Right renal cortex interstitium (tissue), 3 donors: ENCODE measurements at places on chromosomes 16 and 17.
A peak's percentile ranks its signal among the peaks of the same experiment; 100 is the strongest.

GRCh38 chr16:30619202-30619601 is 9.0 kb upstream of the ZNF689 start:
- no peak for DNase-seq

DNA sequence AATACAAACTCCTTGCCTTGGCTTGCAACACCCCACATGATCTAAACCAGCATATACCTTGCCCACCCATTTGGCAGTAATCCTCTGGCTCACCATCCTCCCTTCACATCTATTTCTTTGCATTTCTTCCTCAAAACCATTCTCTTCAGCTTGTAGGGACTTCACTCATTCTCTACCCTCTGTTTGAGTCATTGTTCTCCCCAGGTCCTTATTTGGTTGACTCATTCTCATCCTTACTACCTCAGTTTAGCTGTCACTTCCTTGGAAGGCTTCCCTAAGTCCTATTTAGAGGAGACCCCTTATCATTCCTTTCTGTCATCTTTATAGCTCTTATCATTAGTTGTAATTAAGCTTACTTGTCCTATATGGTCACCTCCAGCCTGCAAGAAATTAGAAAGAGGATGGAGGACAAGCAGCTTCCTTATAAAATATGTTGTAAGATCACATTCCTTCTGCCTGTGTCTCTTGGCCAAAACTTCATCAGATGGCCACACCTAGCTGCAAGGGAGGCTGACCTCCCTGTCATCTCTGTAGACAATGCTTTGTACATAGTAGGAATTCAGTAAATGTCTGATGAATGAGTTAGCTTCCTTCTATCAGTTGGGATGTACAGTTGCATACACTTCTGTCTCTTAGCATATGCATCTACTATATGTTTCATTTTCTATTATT is 1.7 kb downstream of the TTC19 start:
- DNase-seq: no peak

DNA sequence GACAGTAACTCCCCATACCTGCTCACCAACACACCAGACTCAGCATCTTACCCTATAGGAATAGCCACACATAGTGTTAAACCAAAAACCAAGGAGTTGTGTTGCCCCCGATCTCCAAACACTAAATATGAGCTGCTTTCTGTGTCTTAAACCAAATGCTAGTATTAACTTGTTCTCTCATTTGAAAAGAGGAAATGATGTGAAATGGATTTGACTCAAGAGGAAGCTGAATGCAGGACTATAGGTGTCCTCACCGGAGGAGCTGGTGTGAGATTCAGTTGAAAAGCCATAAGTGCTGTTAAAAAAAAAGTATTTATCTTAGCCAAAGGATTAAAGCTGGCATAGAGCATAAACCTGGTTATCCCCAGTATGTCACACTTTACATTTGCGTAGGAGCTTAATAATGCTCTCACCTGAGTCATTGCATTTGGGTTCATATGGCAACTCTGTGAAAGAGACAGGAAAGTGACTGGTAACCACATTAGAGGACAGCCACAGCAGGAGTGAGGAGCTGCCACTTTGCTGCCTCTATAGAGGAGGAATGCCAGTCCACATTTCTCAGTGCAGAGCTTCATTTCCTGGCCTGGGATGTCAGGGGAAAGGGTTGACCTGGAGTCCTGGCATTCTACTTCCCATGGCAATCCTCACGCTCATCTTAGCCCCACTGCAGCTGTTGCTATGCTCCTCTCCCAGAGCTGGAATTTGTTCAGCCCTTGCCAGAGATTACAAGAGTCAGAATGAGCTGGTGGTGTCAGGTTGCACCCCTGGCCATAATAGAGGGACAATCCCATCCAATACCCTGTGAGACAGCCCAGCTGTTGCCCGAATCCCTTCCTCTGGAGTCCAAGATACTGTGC is 143.3 kb upstream of the ANKFN1 start:
- peak; percentile 36 for DNase-seq

GRCh38 chr17:31309556-31309955 is 4.3 kb downstream of the EVI2B start:
- DNase-seq: no peak

- DNase-seq: no peak
These were observed 25.1 kb upstream of the ADGRG1 start for GRCh38 chr16:57603115-57604024.

DNA sequence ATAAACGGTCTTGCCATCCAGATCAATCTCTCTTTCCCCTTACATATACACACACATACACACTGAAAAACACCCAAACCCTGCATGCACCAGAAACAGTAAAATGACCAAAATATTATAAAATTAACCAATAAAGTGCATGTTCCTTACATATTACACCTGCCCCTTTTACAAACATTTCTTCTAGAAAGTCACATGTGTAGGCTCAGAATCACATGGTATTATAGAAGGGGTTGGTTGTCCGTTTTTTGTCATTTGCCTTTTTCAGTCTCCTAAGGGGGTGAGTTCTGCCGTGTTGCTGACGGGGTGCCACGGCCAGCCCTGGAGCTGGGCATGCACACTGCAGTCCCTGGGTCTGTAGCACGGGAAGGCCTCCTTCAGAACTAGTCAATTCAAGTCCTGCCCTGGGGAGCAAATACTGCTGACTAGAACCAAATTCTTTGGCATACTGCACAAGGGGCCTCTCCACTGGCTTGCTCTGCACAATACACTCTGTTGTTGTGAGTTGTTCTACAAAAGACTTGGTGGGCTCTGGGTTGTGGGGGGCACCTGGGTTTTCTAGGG is 8.0 kb upstream of the CORO6 start:
- no peak for DNase-seq

DNA sequence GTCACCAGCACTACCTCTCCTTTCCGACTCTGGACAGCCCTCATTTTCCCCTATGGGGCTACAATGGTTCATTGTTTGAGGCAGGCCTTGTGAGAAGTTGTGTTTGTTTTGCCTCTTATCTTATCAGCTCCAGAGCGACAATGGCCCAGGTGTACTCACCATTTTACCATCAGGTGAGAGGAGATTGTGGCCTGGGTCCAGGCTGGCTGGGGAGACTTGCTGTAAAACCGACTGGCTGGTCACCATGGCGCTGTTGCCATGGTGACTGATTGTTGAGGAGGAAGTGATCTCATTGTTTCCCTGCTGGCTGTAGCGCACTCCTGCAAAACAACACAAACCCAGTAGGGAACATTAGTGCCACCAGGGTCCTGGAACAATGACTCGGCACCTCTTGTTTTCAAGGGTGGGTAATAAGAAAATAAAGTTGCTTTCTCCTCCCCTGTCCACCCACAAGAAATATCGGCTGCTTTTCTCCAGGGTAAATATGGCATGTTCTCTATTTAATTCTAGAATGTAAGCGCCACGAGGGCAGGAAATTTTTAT is 34.4 kb downstream of the HNF1B start:
- no peak for DNase-seq

DNA sequence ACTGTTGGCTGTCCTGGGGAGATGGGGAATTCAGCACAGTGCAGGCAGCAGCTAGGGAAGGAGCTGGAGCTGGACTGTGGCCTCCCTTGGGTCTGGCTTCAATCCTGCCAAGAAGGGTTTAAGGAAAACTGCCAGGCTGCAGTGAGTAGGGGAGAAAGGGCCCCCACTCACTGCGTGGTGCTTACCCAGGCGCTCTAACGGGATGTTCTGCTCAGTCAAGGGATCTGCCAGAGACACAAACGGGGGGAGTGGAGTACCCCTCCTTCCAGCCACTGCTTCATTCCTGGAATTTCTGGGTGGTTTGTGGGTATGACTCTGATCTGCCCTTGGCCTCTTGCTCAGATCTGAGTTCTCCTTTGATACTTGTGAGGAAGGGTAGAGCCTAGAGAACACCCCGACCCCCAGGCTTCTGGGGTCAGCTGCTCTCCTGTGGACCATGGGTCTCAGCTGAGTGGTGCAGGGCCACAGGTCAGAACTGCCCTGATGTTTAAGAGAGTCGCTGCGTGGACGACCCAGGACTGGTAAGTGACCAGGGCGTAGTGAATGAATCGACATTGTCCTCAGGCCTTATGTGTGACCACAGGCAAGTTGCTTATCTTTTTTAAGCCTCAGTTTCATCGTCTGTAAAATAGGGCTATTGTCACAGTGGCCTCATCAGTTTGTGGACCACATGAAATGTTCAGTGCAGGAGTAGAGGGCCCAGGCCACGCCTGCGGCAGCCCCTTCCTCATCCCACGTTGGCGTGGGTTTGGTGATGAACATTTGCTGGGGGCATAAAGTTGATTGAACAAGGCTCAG is 9.6 kb downstream of the CRISPLD2 start:
- no peak for DNase-seq

- DNase-seq: no peak
These were observed 232.3 kb downstream of the CEP112 start for GRCh38 chr17:65959630-65960029.

- no peak for DNase-seq
These were observed 390 bp upstream of the UNC13D start for GRCh38 chr17:75844530-75845057.

- DNase-seq: no peak
These were observed 38.9 kb downstream of the ARHGAP17 start for GRCh38 chr16:24976061-24976779.

DNA sequence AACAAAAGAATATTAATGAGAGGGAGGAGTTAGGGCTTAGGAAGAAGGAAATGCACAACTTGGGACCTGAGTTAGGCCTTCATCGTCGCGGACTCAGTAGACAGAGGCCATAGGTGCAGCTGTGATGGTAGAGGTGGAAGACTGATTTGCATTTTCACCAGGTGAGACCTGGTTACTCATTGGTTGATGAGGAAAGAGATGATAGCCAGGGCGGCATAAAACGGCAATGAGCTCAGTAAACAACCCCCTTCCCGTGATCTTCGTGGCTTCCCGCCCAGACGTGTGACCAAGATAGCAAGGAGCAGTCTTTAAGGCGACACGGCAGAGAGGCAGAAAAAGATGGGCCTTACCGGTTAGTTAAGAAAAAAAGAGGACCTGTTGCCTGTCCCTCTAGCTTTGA is at the start of gene TMC5:
Gene TMC5 (plus strand): TSS at position 244 of the 400 bp plus-strand sequence. CDS start 22,156 bp downstream, outside the sequence.
- DNase-seq: no peak

- DNase-seq: no peak
These were observed 6.1 kb downstream of the DRG2 start for GRCh38 chr17:18093616-18094408.

GRCh38 chr16:75648265-75649076 is 898 bp downstream of the TERF2IP start:
- DNase-seq: peak; percentile 70

DNA sequence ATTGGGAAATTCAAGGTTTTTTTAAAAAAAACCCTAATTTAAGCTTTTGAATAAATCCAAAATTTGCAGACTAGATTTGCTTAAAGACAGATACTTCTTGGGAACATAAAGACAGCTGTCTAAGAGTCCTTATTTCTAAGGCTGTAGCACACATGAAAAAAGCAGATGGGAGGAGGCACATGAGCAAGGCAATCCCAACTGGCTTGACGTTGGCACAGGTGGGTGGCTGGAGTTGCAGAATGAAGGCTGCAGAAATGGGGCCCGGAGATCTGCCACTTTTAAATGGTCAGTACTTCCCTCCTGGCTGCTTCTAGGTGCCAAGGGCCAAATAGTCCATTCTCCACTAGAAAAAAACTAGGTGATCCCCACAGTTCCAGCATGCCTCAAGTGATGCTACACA is 4.4 kb downstream of the KIAA0753 start:
- DNase-seq: no peak

- DNase-seq: no peak
These were observed 11.8 kb downstream of the PEMT start for GRCh38 chr17:17579691-17580090.

- DNase-seq: no peak
These were observed 4.7 kb downstream of the MNT start for GRCh38 chr17:2396192-2396567.

DNA sequence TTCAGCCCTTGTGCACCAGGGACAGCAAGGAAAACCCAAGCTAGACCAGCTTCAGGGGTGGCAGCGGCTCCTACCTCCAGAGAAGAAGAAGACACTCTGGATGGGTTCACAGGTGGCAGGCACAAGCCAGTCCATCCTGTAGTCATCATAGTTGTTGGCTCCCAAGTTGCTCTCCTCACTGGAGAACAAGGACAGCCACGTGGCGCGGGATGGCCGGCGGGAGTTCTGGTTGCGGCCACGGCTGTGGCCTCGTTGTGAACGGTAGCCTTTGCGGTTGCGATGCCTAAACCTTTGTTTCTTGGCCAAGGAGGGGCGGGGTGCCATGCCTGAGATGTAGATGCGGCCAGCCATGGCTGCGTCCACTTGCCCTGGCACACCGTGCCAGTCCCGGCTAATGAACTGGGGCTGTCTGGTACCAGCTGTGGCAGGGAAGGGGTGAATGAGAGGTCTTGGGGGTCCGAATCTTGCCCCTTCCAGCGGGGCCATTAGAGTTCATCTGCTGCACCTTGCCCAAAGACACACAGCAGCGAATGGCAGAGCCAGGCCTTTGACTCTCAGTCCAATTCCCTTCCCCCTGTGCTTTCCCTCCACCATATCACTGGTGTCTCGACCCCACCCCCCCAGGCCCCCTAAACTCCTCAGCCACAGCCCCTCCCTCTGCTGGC is 2.3 kb downstream of the VTN start:
- DNase-seq: no peak

GRCh38 chr17:50457621-50458020 is 11.1 kb downstream of the CHAD start:
- no peak for DNase-seq

DNA sequence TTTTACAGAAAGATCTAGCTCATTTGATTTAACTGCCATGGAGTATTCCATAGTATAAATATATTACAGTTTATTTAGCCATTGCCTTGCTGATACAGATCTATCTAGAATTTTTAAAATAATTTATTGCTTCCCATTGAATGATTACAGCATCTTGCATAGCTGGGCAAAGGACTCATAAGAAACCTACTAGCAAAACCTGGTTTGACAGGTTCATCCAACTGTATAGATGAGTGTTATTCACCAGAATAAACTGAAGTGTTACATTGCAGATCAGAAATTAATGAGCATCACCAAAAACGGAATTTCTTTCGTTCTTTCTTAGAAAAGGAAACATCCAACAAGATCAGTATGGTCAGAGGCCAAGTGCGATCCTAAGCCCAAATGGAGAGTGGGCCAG is 202.2 kb upstream of the CACNG5 start:
- no peak for DNase-seq

- no peak for DNase-seq
These were observed 10.5 kb upstream of the TEKT3 start for GRCh38 chr17:15351925-15352324.

DNA sequence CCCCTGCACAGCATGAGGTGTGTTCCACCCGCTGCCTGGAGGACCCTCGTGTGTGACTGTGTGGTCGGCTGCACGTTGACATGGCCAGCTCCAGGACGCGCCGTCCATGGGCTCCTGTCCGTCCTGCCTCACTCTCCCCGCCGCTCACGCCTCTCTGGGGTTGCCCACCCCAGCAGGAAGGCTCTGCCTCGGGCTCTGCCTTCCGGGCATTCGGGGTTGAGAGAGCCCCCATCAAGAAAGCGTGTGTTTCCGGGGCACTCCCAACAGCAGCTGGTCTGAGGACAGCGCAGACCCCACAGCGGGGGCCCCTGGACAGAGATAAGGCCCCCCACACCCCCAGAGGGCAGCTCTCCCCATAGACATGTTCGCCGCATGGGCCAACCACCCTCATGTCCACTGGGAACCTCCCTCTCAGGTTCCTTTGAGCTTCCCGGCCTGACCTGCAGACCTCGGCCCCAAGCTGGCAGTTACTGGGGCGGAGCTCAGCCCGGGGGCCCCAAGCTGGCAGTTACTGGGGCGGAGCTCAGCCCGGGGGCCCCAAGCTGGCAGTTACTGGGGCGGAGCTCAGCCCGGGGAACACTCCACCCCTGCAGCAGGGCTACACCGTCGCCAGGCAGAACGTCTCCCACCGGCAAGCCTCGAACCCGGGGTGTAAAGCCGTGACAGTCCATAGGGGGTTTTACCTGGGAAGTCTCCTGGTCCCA is 8.4 kb upstream of the PIEZO1 start:
- no peak for DNase-seq

- no peak for DNase-seq
These were observed 48.9 kb downstream of the FBXL20 start for GRCh38 chr17:39352511-39352910.
